Stimulated activated naive CD4-positive, alpha-beta T cell (primary cell): ENCODE measurements at places on chromosomes 5 and 9.

- DNase-seq = no peak
Observed at GRCh38 chr5:160921-161802, 30.1 kb upstream of the LRRC14B start.

DNA sequence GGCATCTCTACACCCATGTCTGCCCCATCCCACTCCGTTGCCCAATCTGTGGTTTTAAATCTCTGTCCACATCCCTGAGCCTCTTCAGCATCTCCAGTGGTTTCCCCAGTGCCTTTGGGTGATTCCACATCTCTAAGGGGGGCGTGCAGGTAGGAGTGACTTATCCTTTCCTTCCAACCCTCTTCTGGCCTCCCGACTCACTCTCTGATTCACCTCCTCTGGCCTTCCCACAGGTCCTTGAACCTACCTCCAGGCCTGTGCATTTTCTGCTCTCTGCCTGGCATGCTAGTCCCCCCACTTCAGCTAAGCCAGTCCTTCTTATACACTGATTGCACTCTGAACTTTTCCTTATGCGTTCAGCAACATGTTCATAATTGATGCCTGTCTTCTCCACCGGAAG is 99.0 kb downstream of the RALGPS1 start:
- DNase-seq = no peak

- no peak for DNase-seq
Observed at GRCh38 chr5:130222573-130222972, 318.3 kb downstream of the CHSY3 start.

- no peak for DNase-seq
Observed at GRCh38 chr5:152641970-152642805, 237.1 kb upstream of the NMUR2 start.

- no peak for DNase-seq
Observed at GRCh38 chr9:88745276-88746001, 210.5 kb downstream of the NXNL2 start.

- DNase-seq = no peak
Observed at GRCh38 chr5:133458435-133458834, 153.9 kb downstream of the FSTL4 start.

- DNase-seq = no peak
Observed at GRCh38 chr5:6634306-6634705, 1.1 kb downstream of the SRD5A1 start.

DNA sequence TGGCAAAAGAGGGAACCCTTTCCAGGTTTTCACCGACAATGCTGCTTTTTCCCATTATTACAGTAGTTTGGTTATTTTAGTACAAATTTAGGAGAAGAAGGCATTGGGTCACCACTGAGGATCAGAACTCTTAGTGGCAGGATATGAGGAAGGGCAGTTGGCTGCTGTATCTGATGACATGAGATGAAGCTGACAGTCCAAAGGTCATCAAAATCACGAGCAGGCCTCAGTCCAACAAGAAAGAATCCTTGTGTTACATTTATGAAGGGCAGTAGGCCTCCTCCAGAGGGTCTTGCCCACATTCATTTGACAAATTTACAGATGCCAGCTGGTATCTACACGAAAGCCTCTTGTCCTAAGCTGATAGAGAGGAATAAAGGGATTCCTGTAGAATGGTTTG is 49.5 kb upstream of the COL15A1 start:
- no peak for DNase-seq

GRCh38 chr5:72101828-72102227 is 5.4 kb upstream of the MAP1B start:
- no peak for DNase-seq

DNA sequence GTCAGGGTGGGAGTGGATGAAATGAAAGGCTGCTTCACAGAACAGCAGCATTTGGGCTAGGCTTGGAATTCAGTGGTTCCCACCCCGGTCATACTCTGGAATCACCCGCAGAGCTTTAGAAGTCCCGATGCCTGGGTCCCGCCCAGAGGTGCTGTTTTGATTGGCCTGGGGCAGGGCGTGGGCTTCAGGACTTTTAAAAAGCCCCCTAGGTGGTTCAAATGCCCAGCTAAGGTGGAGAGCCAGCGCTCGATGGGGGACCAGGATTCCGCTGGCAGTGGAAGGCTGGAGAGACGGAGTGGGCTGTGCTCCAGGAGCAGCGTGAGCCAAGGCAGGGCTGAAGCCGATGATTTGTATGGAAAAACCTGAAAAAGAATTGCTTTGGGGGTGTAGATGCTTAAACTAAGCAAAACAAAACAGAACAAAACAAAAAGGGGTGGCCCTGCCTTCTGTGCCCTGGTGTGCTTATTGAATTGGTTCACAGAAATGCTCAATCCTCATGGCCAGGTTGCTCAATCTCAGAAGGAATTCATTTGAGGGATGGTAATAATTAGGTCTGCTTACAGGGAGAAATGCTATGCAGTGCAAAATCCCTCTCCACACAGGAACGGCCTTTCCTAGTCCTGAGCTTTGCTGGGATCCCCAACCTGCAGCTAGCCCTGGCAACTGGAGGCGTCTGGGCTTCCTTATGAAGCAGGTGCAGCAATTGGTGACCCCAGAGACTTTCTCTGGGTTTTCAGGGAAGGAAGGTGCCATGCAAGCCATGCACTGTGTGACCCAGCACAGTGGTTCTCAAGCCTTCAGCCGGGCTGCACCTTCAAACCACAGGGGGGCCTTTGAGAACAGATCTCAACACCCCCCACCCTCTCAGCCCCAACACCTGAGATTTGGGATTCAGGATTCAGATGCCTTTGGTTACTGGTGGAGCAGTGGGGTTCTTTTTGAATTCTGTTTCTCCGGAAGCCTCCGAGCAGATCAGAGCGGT is 174.0 kb upstream of the ZNF618 start:
- no peak for DNase-seq

- no peak for DNase-seq
Observed at GRCh38 chr9:96057155-96057554, 181.7 kb downstream of the ERCC6L2 start.

DNA sequence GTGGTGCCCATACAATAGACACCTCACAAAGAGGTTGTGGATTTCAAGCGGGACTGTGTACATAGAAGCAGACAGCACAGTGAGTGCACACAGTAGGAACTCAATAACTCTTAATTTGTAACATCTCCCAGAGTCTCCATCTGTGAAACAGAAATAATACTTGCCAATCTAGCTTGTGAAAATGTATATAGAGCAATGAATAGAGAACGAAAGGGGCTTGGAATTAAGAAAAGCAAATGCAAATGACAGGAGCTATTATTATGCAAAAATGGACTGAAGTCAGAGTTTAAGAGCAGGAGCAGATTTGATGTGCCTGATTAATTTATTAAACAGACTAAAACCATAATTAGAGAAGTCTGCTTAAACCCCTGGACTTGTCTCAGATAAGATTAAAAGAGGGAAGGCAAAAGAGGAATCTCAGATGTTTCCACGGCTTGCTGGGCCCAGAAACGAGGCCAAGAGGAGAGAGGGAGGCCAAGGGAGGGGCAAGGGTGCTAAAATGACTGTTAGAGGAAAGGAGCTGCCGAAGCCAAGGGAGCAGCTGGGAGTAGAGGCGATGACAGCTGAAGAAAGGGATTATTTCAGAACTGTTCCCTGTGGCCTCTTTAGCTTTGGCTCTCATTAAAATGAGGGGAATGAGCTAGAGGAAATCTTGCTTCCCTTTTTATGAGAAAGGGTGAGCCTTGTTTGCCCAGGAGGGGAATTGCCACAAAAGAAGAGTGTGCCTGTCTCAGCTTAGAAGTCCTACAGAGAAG is 72.1 kb downstream of the FEM1C start:
- DNase-seq = no peak

DNA sequence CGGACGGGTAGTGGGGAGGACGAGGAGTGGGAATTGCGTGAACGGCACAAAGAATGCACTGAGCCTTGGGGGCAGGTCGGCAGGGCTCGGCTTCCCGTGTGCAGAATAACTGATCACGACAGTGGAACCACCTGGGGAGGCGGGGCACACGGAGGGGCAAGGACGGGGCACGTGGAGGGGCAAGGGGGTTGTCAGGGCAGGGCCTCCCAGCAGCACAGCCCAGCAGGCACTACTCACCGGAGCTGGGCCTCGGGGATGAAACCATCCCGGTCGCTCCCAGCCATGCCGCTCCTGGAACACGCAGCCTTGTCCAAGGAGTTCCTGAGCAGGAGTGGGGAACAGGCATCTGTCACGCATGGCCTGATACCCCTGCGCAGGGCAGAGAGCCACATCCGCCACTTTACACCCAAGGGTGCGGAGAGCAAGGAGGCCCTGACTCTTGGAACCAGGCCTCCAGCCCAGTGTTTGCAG is 33.4 kb downstream of the SARDH start:
- no peak for DNase-seq

GRCh38 chr9:127629468-127630081 is 17.5 kb downstream of the STXBP1 start:
- no peak for DNase-seq

GRCh38 chr9:7178729-7179128 is 421.0 kb downstream of the KDM4C start:
- DNase-seq = no peak

- no peak for DNase-seq
Observed at GRCh38 chr5:33854733-33855151, 37.0 kb downstream of the ADAMTS12 start.

DNA sequence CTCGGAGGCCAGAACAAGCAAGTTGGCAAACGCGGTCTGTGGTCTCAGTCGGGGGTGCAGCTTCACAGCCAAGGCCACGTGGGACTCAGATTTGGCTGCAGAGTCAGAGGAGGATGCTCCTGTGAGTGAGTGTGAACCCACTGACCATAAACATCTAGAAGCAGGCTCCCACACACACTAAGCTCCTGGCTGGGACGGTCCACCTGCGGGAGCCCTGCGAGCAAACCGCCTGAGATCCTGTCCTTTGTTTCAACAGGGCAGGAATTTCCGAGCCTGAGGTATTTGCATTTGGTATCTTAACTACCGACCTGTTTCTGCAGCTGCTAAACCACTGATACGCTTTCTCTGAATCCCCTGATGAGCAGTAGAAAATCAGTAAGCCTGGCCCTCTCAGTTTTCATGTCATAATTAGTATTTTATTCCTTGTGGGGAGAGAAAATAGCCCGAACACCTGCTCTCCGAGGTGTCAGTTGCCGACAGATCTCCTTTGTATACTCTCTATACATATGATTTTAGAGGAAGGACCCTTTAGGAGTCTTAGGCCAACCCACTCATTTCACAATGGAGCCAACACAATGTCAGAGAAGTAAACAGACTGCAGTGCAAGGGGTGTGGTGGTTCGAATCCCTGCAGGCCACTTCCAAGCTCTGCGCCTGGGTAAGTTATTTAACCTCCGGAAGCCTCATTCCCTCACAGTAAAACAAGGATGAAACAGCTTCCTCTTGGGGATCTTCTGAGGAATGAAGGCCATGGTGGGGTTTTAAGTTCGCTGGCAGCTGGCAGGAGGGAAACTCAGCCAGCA is 40.9 kb upstream of the PWWP2A start:
- DNase-seq = no peak

DNA sequence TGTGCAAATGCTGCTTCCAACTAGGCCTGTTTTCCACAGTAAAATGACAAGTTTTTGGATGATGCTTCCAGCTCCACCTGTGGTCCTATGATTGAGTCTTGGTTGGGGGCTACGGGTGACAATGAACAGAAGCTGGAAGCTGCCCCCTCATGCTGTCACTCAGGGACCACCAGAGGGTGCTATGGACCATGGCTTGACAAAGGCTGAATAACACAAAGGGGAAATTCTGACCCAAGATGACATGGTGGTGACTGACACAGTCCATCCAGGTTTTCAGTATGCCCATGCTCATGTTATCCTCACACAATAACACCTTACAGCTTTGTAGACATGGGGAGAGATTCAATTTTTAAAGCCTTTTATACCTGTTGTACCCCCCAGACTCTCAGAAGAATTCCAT is 23.9 kb upstream of the SAP30L start:
- no peak for DNase-seq

DNA sequence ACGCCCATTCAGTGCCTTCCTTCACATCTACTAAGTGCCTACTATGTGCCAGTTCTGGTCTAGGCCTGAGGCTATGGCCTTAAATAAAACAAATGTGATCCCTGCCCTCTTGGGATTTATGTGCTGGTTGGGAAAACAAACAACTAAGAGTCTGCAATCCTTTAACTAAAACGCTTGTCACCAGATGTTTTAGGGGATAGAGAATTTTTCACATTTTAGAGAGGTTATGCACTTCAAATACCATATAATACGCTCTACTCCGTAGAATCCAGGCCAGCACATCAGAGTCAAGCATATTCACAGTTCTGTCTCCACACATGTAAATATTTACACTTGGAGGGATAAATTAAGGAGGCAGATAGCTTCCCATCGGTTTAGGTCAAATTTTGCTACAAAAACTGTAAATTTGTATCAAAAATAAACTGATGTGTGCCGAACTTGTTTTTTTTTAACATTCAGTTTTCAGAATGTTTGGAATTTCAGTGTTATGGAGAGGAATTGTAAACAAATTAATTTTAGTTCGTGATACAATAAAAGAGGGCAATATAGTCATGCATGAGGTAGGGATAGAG is 22.0 kb upstream of the ADRA1B start:
- no peak for DNase-seq

DNA sequence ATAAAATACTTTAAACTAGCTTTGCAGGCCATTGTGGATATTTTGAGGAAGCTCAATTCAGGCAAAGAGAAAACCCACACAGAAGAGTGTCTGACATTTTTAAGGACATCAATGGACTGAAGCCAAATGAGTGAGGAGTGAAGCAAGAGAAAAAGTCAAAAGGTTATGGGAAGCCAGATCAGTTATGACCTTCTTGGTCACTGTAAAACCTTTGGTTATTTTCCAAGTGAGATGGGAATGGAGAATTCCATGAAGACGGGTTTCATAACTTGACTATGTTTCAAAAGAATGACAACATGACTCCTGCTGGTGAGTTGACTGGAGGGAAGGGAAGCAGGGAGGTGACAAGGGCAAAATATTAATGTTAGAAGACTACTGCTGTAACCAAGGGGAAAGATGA is 585.2 kb downstream of the EFNA5 start:
- DNase-seq = no peak

DNA sequence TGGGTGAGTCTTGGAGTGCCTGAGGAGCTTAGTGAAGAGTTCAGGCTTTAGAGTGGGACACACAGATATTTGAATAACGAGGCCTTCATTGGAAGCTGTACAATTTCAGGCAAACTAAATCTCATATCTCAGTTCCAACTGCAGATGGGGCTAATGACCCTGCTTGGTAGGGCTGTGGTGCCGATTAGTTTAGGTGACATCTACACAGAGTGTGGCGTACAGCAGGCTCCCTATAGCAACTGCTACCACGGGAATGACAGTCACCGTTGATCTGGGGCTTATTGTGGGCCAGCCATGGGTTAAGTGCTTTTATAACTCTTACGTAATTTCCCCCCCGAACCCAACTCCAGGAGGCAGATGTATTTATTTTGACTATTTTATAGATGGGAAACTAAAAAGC is 70.8 kb downstream of the FAT2 start:
- DNase-seq = no peak

DNA sequence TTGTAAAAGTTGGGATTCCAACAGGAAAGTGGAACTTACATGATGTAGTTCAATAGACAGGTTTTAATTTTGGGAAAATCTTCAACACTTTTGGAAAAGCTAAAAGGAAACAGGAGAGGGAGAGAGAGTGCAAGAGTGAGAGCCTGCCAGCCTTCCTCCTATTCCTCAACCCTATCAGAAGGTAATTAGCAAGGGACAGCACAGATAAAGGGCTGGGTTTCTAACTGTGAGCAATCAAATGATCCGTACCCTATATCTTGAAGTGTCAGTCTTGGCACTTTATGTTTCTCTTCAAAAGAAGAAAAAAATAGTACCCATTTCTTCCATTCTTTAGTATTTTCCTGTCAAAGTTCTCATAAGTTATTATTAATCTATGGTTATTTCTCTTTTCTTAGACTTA is 79.4 kb downstream of the FER start:
- no peak for DNase-seq

- no peak for DNase-seq
Observed at GRCh38 chr5:39205550-39205949, 13.8 kb downstream of the FYB1 start.
